KG1 (cell line): ENCODE measurements at places on chromosomes 5 and 9.

DNA sequence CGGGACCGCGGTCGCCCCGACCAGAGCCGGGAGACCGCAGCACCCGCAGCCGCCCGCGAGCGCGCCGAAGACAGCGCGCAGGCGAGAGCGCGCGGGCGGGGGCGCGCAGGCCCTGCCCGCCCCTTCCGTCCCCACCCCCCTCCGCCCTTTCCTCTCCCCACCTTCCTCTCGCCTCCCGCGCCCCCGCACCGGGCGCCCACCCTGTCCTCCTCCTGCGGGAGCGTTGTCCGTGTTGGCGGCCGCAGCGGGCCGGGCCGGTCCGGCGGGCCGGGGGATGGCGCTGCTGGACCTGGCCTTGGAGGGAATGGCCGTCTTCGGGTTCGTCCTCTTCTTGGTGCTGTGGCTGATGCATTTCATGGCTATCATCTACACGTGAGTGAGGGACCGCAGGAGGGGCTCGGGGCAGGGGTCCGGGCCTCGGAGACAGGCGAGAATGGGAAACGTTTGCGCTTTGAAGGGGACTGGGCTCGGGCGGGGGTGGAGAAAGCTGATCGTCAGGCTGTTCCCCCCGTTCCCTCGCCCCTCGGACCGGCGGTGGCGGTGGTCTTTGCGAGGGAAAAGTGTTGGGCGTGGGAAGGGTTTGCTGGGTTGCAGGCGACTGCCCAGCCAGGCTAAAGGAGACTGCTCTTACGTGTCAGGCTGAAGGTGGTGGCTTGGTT is 457 bp downstream of the UGCG start:
- DNase-seq, result no peak

DNA sequence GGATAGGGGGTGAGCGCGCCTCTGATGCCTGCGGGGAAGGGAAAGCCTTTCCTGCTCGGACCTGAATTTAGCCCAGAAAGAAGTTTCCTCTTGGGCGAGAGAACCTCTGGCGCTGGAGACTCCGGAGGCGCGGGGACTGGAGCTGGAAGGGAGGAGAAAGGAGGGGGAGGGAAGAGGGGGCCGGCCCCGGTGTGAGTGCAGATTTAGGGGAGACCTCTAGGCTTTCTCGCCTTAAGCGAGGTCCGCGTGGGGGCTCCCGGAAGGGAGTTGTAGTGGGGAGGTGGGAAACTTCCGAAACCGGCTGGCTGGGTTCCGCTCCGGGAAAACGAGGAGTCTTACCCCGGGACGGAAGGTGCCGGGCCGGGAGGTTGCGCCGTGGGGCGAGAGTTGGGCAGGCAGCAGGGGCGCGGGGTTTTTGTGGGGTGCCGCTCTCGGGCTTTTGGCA is 1.3 kb downstream of the PCSK5 start:
- no peak for DNase-seq

DNA sequence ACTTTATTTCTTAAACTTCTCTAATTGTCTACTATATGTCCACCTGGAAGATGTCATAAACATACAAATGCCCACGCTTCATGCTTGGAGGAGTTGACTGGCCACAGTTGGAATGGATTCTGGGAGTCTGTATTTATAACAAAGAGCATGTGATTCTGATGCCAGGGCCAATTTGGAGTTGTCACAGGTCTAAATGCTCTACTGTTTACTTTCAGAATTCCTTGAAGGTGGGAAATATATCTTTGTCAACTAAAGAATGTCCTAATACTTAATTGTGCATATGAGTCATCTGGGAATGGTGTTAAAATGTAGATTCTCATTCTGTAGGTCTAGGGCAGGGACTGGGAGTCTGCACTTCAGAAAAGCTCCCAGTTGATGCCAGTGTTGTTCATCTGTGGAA is 196.1 kb downstream of the ANXA1 start:
- no peak for DNase-seq

DNA sequence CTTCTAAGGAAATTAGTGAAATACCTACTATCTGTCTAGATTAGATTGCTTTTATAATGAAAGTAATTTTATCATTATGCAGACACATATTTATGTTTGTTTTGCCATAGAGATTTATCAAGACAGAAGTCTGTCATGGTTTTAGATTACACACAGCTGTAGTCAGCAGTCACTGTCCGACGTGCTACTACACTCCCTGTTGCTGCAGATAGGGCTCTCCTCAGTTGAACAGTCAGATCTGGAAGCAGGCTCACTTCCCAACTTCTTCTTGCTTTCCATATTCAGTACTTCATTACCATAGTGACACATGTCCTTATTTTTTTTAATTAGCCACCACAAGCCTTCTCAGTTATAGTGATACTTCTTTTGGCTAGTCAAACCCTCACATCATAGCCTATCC is 329.9 kb upstream of the ITGA1 start:
- DNase-seq, result no peak

DNA sequence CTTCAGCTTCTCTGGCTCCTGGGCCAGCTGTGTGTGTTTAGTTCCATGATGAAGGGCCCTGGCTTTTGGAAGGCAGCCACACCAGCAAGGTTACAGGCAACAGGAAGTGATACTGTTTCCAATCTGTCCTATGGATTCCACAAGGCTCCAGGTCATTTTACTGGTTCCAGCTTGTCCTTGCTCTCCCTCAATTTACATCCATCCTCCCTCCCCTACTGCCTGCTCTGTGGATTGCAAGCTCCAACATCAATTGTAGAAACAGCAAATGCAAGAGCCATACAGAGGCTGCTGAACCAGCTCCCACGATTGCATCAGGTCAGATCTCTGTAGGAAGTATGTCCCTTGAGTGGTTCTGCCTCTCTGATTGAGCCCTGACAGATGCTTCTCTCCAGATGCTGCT is 409.8 kb downstream of the NTRK2 start:
- no peak for DNase-seq

GRCh38 chr9:27940535-27940934 is 367.3 kb upstream of the C9orf72 start:
- DNase-seq, result no peak

DNA sequence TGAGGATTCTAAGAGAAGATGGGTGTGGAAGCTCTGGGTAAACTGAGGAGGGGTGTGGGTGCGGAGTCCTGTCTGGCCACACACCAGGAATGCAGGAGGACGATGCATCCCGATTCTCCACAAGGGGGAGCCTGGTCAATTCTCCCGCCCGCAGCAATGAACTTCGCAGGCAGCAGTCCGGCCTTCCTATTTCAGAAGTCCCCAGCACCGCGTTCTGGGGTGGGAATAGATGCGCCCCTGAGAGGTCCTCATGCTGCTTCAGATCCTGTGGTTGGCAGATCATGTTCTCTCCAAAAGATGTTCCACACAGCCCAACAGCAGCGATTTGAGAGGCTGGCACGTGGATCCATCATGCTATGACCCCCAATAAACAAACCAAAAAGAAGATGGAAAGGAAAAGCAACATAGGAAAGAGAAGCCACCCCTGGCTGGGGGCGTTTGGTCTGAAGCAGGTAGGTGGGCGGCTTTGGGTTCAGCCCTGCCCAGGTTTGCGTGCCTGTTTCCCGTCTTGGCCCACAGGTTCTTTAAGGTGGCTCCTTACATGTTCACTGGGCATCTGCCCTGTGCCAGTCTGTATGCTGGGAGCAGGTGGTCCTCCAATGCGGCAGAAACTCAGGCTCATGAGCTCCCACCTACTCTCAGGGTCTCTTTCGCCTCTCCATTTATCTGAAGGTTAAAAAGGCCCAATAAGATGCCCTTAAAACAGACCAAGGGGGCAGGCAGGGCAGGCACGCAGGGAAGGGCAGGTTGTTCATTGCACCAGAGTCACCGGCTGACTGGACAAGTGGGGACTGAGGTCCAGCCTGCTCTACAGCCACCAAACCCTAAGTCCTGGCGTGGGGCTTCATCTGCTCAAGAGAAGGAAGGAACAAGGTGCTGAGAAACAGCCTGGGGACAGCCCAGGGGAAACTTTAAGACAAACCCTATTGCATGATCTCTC is 171.6 kb downstream of the PAX5 start:
- no peak for DNase-seq

GRCh38 chr9:130040984-130041647 is 1.9 kb downstream of the FNBP1 start:
- DNase-seq, result no peak

DNA sequence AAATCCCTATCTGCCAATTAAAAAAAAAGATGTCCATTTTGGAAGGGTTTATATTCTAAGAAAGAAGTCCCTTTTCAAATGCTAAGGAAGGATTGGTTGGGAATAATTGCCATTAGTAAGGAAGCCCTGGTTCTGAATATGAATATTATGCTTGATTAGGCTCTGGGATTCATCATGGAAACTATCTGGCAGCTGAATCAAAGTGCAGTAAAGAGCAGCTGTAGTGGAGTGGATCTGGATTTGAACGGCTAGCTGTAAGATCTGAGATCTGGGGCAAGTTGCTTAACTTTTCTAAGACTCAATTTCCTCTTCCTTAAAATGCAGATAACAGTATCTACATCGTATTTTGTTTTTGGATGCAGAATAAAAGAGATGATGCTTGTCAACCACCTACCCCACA is 10.5 kb downstream of the IL12B start:
- DNase-seq, result no peak

- no peak for DNase-seq
Observed at GRCh38 chr5:143006501-143006900, 236.3 kb downstream of the ARHGAP26 start.

- no peak for DNase-seq
Observed at GRCh38 chr9:90821697-90822096, 20.1 kb downstream of the SYK start.

- no peak for DNase-seq
Observed at GRCh38 chr9:97502222-97502983, 937 bp downstream of the TMOD1 start.

DNA sequence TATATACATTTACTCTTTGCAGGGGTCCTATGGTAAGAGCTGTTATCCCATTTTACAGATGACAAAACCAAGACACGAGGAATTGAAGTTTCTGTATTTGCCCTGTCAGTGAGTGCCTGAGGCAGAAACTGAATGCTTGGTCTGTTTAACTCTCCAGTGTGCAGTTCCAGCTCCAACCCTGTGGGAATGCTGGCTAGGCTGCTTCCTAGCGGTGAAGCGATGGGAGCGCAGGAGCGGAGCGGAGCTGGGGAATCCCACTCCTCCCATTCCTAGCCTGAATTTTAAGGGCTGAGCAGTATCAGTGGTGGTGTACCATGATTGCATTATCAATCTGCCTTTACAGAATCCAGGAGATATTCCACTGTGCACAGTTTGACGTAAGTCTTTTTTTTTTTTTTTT is 202.3 kb downstream of the LRRC70 start:
- no peak for DNase-seq

DNA sequence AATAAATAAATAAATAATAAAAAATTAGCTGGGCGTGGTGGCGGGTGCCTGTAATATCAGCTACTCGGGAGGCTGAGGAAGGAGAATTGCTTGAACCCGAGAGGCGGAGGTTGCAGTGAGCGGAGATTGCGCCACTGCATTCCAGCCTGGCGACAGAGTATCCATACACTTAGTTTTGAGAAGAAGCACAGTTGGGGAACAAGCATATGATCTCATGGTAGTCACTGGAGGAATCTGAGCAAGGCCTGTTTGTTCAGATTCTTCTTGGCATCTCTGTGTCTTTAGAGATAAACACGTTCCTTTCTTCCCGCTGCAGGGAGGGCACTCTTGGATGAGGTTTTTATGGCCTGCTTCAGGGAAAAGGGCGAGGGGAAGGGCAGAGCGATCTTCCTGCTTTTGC is 15.6 kb upstream of the DENND1A start:
- DNase-seq, result no peak
